ENCODE measurements at places on chromosomes 7 and 10.

DNA sequence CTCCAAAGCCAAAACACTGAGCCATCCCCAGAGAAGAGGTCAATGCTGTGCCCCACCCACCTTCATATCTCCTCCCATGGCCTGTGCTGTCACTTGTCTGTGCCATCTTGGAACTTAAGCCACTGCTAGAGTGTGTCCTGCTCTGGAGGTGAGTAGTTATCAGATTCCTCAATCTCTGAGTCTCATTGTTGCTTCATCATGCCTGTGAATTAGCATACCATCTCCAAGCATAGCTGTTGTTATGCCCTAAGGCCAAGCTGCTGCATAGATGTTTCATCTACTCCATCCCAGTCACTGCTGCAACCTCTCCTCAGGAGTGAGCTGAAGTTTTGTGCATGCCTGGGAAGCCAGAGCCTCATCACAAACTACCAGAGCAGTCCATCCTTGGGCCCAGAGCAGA lies 349.0 kb downstream of the ZWINT start:
- no peak for DNase-seq

- no peak for DNase-seq
These were observed 71.2 kb downstream of the SHH start for GRCh38 chr7:155741082-155741481.

DNA sequence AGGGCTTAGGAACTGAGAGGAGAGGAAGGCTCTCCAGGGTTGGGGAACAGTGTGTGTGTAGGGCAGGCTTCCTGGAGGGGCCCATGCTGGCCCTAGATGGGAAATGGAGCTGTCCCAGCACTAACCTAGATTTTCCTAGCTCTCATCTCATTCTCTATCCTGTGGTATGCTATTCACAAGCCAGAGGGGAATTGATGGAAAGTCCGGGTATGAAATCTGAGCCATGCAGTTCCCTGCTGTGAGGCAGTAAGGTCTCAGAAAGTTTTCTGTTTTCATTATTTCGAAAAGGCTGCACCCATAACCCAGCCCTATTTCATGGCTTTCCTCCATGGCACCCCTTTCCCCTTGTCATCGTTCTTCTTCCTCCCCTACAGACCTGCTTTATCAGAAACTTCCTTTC lies 220.3 kb downstream of the RPS24 start:
- DNase-seq = no peak

DNA sequence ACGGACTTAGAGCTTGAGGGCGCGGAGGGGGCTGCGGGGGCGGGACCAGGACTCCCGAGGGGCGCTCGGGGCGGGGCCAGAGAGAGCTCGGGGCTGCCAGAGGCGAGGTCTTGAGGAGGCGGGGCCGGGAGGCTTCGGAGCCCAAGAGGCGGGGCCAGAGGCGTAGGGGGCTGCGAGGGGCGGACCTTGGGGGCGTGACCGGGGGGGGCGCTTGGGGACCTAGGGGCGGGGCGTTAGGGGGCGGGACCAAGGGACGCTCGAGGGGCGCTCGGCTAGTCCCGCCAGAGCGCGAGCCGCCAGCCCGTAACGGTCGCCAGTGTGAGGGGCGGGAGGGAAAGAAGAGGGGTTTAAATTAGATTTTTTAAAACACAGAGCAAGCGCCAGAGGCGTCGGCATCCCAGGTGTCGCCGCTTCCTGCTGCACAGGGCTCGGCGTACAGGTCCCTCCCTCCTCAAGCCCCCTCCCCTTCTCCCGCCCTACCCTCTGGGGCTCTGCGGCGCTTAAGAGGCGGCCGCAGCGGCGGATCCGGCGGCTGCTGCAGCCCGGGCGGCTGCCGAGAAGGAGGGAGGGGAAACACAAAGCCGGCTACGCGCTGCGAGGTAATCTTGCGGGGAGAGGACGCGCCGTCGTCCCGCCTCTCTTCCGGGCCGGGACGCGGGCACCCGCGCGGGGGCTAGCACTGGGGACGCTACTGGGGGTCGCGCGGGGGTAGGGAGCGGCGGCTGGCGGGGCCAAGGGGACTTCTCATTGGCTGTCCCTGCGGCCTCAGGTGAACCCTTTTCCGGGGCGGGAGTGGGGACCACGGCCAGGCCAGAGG lies at the start of gene ADD3:
TSS of gene ADD3 (plus strand) at position 284 of the 817 bp plus-strand sequence. CDS start 92,670 bp downstream, outside the sequence.
- peak; percentile 89 for DNase-seq

- no peak for DNase-seq
These were observed 9.4 kb downstream of the MTG1 start for GRCh38 chr10:133403359-133403758.

GRCh38 chr7:79182283-79182682 lies 271.2 kb downstream of the MAGI2 start:
- DNase-seq = peak; percentile 73

- DNase-seq = no peak
These were observed 112.0 kb downstream of the NT5C2 start for GRCh38 chr10:103080891-103081581.

GRCh38 chr10:102783568-102783967 lies 39.8 kb downstream of the WBP1L start:
- peak; percentile 39 for DNase-seq

GRCh38 chr10:17062955-17063484 lies 66.6 kb downstream of the CUBN start:
- no peak for DNase-seq

DNA sequence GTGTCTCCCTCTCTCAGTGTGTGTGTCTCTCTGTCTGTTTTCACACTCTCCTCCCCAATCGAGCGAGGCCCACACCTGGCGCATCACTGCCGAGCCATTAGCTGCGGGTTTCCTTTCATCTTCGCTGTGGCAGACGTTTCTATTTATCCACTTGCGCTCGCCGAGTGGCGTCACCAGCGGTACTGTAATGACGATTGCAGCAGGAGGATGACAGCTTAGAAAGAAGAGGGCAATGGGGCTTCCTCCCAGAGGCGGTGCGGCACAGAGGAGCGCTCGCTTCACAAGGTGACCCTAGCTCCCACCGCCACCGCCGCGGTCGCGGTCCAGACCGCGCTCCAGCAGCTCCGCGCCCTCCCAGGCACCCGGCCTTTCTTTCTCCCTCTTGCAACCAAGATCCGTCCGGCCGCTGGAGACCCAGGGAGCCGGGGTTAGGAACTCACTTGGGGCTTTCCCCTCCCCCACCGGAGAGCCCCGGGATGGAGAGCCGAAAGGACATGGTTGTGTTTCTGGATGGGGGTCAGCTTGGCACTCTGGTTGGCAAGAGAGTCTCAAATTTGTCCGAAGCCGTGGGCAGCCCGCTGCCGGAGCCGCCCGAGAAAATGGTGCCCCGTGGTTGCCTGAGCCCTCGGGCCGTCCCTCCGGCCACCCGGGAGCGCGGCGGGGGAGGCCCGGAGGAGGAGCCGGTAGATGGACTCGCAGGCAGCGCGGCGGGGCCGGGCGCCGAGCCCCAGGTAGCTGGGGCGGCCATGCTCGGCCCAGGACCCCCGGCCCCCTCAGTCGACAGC lies at the start of gene EVX1:
TSS of gene EVX1 (plus strand) at position 248 of the 785 bp plus-strand sequence. CDS start at position 477, 229 bp downstream.
- DNase-seq = peak; percentile 45

- no peak for DNase-seq
These were observed 156.3 kb upstream of the HGF start for GRCh38 chr7:81926154-81926553.

- no peak for DNase-seq
These were observed 678 bp upstream of the EIF4H start for GRCh38 chr7:74173491-74173865.

- no peak for DNase-seq
These were observed 113.5 kb upstream of the C10orf90 start for GRCh38 chr10:126783806-126784557.

DNA sequence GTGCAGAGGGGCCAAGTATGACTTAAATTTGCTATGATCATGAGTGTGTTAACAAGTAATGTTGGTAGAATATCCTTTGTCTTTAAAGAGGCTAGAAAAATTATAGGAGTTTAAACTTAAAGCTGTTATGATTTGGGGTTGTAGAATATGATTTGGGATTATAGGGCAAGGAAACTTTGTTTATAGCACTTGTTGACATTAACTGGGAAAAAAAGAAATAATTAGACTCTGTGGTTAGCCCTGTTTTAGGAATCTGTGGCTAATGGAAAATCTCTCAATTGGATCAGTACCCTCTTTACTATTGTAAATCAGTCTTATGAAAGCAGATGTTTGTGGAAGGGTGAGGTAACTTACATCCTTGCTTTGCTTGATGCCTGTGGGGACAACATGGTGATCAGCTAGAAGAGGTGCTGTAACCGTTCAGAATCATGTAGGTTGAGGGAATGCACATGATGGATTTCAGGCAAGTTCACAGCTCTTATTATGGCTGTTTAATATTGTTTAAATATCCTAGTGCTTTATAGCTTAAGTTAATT lies 11.1 kb downstream of the ING3 start:
- DNase-seq = no peak

- no peak for DNase-seq
These were observed 39.8 kb downstream of the ITPRID1 start for GRCh38 chr7:31553661-31554081.

DNA sequence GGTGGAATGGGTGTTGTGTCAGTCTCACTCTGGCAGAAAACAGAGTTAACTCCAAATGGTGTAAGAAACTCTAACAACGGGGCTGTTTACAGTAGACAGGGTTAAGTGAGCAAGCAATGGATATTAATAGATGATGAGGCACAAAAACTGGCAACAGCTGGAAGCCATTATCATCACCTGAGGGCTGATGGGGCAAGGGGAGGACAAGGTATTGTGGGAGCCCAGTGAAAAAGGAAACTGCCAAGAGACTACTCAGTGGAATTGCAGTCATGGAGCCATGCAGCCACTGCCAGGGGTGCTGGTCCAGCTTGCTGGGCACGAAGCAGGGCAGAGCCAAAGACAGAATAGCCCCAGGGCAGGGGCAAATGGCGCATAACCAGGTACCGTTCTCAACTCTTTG lies 260.7 kb downstream of the BICC1 start:
- DNase-seq = no peak

- DNase-seq = no peak
These were observed 40.7 kb downstream of the RALA start for GRCh38 chr7:39664057-39664456.

GRCh38 chr10:35998026-35998425 lies 355.9 kb upstream of the FZD8 start:
- no peak for DNase-seq

GRCh38 chr7:16839646-16840045 lies 34.8 kb upstream of the AGR2 start:
- no peak for DNase-seq

DNA sequence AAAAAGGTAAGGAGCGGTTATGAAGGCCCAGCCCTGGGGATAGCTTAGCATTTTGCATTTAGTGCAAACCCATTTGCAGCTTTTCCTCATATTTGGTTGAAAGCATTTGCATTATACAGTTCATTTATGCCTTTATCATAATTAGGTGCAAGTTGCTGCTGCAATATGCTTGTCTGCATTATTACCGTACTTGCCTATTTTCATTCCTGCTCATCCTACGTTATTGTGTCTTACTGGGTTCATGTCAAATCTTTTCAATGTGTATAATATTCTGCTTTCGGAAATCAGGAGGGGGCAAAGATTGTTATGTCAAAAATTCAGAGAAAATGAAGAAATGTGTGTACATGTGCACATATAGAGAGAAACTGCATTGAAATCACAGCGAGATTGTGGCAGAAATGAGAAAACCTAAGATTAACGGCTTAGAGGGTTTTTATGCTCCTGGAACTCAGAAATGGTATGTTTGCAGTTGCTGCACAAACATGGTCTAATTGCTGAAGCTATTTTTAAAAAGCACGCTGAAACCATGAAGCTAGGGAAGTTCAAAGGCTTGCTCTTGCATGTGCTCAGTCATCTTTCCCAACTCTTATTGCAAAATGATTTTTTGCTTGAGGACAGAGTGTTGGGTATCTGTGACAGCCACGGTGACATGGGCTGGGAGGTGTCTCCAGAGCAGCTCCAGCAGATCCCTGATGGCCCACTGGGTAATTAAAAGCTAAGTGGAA lies 613.2 kb downstream of the SDK1 start:
- peak; percentile 75 for DNase-seq

Data from suppressor macrophage treated with lipopolysaccharide for 1 hour (primary cell).